Suppressor macrophage treated with lipopolysaccharide for 1 hour (primary cell): ENCODE measurements at places on chromosomes 2 and 18.
A peak's percentile ranks its signal among the peaks of the same experiment; 100 is the strongest.

DNA sequence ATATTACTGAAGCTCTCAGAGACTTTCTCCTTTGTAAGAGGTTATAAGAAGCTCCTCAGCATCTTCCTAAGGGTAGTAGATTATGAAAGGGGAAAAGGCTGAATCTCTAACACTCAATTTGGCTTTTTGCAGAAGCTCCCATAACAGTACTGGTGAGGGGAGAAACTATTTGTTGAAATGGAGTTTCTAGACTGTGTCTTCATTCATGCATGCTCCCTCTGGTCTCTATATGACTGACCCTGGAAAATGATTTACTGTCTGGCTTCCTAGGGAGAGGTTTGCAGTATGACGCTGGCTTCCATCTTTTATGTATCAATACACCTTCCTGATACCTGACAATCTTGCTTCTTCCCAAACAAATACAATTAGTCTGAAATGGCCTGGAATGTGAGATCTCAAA, 63.9 kb downstream of the LDAH start:
- DNase-seq = no peak

- no peak for DNase-seq
Measured at GRCh38 chr2:238216651-238217184, 13.2 kb upstream of the ILKAP start.

DNA sequence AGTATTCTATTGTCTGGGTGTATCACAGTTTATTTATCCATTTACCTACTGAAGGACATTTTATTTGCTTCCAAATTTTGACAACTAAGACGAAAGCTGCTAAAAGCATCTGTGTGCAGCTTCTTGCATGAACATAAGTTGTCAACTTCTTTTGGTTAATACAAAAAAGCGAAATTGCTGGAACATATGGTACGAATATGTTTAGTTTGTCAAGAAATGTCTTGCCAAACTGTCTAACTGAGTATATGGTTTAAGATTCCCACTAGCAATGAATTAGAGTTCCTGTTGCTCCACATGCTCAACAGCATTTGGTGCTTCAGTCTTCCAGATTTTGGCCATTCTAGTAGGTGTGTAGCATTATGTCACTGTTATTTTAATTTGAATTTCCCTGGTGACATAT, 372.3 kb upstream of the NRXN1 start:
- DNase-seq = no peak

DNA sequence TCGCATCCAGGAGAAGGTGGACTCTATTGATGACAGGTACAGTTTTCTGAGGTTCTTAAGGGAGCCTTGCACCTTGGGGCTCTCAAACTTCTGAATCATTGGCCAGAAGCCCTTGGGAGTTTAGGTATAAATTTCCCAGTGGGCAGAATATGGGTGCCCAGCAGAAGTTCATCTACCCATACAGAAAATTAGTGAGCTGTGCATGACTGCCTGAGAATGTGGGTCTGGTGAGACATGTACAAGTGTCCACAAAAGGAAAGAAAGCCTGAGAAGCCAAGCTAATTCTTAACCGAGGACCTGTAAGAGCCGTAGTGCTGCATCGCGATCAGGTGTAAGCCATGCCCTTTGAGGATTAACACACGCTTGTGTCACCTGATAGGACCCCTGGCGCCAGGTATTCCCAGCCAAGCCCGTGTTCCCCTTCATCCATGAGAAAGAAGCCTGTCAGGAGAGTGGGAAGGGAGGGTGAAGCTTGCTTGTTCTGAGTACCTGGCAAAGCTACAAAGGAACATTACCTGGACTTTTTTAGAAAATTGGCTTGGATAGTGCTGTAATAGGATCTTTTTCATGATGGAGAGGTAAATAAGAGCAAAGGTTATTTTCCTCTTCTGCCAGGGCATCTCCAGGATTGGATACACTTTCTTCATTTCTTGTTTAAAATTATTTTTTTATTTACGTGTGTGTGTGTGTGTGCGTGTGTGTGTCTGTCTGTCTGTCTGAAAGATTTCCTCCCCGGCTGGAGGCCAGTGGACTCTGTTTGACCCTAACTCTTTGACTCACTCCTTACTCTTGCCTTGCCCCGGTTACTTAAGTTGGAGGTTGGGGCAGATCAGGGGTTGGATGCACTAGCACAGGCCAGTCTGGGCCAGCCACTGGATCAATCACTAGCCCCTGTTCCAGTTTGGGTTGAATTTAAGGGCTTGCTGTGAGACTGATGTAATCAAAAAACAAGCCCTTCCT, 90.4 kb upstream of the EML6 start:
- no peak for DNase-seq

DNA sequence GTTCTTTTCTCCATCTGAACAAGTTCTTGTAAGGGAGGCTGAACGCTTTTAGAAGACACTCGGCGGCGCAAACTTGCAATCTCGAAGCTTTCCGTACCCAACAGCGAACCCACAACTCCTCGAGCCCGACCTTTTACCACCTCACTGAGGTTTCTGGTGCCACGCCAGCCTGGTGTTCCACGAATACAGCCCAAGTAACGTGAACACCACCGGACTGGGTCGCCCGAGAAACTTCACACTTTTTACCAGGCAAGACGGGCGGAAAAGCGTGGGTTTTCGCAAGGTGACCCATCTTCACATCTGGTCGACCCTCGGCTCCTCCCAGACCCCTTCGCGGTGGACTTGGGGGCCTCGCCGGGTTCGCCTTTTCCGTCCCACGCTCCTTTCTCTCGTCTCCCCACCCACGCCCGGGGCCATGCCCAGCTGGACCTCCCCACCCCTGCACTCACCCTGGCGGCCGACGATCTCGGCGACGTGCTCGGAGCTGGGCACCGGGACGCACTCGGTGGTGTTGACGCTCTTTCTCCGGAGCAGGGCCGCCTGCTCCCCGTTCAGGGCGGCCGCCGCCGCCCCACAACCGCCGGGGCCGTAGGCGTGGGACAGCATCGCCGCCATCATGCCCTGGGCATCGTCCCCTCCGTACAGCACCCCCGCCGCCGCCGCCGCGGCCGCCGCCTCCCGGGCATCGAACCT, 1.2 kb downstream of the MEX3C start:
- DNase-seq = peak; percentile 69

- no peak for DNase-seq
Measured at GRCh38 chr2:98180456-98180855, 93.5 kb downstream of the VWA3B start.

DNA sequence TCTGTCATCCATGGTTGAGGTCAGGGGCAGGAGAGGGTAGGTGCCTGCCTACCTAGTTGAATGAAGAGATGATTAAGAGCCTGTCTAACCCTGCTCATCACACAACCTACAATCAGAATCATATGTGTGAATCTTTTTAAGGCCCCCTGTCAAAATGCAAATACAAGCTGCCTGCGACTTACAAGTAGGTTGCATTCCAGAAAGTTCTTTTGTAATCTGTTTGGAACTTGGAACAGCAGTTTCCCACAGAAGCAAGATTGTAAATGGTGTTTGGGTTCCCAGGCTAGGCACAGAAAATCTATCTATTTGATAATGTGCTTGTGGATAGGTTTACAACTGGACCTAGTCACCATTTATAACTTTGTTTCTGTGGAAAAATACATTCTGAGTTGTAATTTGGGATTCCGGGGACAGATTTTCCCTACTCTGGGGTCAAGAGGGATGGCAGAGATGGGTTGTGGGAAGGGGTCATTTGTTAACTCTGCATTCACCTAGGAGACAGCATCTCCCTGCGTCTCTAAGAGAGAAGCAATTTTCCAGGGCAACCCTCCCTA, 4.4 kb downstream of the LIPG start:
- no peak for DNase-seq

GRCh38 chr18:52715421-52715820, 375.4 kb downstream of the DCC start:
- no peak for DNase-seq

GRCh38 chr2:98658816-98659490, 50.6 kb downstream of the UNC50 start:
- DNase-seq = no peak

DNA sequence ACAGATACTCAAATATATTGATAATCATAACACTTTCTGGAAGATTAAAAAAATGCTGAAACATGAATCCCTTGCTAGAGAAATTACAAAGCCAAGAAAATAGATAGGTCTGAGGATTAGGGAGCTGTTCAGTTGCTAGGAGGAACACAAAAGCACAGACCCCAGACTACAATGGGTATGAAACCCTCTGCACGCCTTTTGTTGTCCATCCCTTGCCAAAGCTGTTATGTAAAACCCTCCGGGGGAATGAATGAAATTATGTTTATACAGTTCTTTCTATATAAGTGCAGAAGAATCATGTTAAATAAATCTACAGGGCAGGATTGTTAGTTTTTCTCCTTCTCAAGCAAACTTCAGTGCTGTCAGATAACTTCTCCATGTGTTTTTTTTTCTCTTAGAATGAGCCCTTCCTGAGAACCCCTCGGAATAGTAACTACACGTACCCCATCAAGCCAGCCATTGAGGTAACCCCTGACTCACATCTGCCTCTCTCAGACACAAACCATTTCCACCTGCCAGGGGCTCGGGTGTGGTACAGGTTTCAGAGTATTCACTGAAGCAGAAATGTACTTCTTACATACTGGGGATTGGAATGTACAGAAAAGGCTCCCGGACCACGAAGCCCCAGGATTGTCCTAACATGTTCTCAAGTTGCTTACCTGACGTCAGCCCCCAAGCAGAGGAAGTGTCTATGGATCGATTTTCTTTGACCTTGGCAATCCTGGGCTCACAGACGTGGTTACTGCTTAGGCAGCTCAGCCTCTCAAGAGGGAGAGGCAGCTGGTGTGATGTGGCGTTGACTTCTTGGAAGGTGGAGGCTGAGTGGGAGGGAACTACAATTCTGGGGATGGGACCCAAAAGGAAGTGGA, 118.0 kb downstream of the PLB1 start:
- DNase-seq = no peak

DNA sequence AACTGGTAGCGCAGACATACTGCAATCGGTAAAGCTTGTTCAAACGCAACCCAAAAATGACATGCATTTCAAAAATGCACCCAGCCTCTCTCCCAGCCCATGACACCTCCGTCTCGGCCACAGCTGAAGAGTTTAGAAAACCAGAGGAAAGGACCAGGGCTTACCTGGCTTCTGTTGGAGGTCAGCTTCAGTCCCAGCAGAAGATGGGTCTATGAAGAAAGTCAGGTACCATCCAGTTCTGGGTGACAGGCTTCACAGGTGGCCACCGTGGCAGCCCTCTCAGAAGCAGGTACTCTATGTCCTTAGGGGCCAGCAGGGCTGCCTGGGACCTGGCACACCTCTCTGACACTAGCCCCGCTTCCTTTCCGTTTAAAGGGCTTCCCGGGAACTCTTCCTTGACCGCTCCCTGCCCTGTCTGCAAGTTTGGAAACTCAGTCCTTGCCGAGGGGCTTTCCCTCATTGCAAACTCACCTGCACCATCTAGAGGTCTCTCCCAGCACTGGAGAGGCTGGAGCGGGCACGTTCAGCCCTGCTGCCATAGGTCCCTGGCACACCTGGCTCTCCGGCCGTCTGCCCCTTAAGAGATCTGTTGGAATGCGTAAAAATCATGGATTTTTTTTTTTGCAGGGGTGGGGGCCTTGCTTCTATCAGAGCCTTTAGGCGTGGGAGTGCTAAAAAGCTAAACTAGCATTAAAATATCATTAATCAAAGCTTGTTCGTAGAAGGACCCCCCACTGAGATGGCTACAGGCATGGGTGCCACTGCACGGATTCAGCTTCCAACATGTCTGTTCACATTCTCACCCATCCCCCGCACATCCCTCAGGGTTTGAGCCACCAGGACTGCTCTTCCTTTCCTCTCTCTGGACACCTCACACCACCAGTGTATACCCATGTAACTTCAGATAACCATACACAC, at the start of gene EDAR:
EDAR (minus strand) TSS at position 425 of the 918 bp plus-strand sequence. CDS start 58,206 bp downstream, outside the sequence.
- DNase-seq = no peak

DNA sequence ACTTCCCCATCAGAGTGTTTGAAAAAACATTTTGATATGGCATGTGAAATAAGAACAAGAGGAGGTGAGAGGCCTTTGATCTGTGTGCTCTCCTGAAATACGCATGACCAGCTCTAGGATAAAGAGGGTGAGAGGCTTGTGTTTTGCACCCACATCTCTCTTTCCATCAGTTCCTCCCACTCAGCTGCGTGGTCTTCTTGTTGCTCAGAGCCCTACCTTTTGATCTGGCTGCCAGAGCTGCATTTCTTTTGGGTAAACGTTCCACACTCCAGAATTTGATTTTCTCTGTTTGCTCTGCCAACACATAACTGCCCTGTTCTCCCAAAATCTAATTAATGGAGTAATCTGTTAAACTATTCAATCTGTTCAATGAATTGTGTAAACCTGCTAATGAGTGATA, 72.0 kb upstream of the FN1 start:
- DNase-seq = no peak

- no peak for DNase-seq
Measured at GRCh38 chr18:66582211-66582610, 21.7 kb downstream of the CDH19 start.

GRCh38 chr2:240284503-240285259, 144.2 kb upstream of the OTOS start:
- no peak for DNase-seq

DNA sequence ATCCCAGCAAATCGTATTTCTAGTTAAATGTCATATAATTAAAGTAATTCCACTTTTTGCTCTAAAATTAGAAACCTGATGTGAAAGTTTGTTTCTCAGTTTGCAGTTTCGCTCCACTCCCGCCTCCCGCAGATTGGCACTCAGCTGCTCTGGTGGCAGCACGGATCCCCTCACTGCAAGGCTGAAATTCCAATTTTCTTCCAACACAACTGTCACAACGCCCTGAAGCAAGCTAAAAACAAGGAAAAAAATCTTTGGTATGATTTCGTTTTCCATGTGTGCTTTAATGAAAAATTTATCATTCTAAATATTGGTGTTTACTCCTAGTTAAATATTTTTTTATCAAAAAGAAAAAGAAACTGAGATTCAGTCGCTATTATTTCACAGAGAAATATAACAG, 38.5 kb downstream of the FTCDNL1 start:
- no peak for DNase-seq

GRCh38 chr2:184541591-184541990, 56.7 kb upstream of the ZNF804A start:
- DNase-seq = no peak

- peak; percentile 26 for DNase-seq
Measured at GRCh38 chr2:152050915-152051314, 47.9 kb downstream of the CACNB4 start.

GRCh38 chr18:53380063-53380639, 844.3 kb downstream of the MBD2 start:
- DNase-seq = peak; percentile 23

GRCh38 chr2:194718881-194719280, 938.1 kb upstream of the SLC39A10 start:
- no peak for DNase-seq

DNA sequence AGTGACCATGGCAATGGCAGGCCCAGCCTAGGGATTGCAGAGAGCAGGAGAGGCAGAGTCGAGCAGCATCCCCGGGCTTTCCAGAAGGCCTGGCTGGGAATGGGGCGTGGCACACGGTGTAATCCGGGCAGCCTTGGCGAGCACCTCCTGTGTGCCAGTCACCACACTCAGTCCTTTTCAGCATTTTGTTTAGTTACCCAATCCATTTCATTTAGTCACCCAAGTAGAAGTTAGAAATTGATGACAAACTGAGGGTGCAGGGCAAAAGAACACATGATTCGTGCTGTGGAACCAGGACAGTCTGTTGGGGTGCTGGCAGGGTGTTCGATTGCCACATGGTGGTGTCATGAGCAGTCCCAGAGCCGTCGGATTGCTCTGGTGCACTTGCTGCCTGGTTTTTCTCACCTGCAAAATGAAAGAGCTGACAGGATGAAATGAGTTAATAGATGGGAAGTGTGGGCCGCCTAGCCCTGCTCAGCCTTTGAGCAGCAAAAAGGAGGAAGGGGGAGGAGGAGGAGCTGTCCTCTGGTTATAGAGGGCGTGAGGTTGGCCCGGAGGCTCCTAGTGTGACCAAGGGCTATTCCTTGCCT, 299.4 kb downstream of the AGAP1 start:
- peak; percentile 8 for DNase-seq
